ENCODE measurements at places on chromosomes 13 and 19. TPM values are rescaled to one million over a fixed set of nuclear protein-coding genes. Genes with fewer than 3 reads are reported as not detected.
A peak's percentile ranks its signal among the peaks of the same experiment; 100 is the strongest.

DNA sequence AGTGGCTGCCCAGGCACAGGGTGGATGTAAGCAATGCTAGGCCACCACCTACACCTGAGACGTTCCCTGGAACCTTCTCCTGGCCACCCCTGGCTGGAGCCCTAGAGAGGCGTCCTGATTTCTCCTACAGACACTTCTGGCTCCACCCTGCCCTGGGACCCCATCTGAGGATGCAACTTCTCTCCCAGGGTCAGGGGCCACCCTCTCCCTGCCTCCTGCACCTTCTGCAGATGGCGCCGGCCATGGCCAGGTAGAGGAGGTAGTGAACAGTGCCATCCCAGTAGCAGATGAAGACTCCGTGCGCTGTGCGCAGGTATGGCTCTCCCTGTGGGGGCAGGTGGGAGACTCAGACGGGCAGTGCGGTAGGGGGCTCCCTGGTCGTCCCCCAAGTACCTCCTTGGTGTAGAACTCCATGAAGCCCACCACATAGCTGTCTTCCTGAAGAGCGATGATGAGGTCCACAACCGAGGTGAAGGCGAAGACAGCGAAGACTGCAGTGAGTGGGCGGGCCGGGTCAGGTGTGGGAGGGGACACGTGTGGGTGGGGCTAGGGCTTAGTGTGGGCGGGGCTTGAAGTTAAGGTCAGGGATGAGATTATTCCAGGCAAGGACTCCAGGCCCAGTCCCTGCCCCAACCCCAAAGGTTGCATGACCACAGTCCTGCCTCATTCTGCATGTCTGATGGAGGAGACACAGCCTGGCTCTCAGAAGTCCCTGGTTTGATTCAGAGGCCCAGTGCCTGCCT is 3.0 kb downstream of the TM6SF2 start:
- DNase-seq, result no peak

DNA sequence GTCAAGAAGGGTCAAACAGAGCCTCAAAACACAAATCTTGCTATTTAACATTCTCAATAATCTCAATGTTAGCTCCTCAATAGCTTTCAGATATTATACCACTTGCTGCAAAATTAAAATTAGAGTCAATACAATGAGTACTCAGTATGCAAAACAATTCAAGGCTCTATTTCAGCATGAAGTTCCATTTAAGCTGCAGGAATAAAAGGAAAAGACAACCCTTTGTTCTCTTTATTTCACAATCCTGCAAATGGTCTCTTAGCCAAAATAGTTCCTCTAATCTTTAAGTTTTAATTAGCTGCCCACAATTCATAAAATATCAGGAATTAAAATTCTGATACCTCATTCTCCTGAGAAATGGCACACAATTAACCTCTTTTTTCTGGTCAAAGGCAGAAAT is 40.5 kb upstream of the DCT start:
- no peak for DNase-seq

Gene ZNF415
- 12.7 TPM for total RNA-seq

DNA sequence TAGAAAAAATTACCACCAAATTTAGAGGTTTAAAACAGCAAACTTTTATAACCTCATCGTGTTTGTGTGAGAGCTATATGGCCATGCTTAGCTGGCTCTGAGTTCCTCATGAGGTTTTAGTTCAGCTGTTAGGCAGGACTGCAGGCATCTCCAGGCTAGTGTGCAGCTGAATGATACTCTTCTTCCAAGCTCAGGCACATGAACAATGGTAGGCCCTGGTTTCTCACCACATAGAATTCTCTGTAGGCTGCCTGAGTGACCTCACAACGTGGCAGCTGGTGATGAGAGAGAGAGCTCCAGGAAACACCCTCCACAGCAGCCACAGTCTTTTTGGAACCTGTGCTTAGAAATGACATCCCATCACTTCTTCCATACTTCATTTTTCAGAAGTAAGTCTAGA is 540.6 kb upstream of the MIR17HG start:
- no peak for DNase-seq

GRCh38 chr19:32387701-32388392 is 17.7 kb upstream of the DPY19L3 start:
- DNase-seq, result no peak

DNA sequence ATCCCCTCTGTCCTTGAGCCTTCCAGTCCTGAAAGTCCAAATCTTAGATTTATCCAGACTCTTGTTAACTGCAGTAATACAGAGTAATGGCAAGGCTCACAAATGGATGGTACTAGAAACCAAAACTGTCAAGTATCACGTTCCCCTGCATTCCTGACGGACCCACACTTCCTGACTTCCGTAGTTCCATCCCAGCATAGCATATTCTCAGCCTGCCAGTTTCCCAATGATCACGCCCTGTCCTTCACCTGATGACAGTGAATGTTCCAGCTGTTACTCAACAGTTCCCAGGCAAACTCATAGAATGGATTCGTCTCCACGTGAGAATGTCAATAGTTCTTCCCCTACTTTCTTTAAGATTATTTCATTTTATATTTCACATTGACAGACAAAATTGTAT is 33.6 kb downstream of the SLC7A1 start:
- no peak for DNase-seq

DNA sequence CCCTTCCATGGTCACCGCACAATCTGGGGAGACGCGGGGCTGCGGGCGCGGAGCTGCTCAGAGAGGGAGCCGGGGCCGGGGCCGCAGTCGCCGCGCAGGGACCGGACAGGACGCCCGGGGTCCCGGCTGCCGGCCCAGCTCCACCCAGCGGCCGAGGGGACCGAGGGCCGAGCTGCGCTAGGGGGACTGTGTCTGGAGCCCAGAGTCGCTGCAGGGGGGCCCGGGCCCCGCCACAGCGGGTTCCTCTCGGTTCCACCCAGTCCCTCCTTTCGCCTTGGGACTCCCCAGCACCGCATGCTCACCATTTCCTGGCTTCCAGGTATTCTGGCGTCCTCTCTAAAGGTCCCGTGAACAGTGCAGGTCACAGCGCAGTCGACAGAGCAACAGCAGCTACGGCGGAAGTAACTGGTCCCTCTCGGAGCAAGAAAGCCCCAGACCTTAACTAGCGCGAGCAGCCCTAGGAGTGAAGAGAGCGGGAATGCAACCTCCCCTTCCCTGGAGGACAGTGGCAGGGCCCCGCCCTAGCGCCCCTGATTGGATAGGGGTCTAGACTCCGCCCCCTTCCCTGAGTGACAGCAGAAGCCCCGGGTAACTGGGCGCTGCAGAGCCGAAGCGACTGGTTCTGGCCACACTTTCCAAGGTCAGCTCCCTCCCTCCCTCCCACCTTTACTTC is at the start of gene ZNF878:
ZNF878 (minus strand) TSS at position 465 of the 673 bp plus-strand sequence; CDS start at position 305, 160 bp downstream.
- DNase-seq, result peak; percentile 91

Data from mesenteric fat pad (tissue), 1 donor.